ENCODE measurements at places on chromosomes 1 and 21. TPM values are rescaled to one million over a fixed set of nuclear protein-coding genes. Genes with fewer than 3 reads are reported as not detected.
A peak's percentile ranks its signal among the peaks of the same experiment; 100 is the strongest.

RNASEL gene
- total RNA-seq: 4.5 TPM

GRCh38 chr1:159765806-159766205 lies 15.0 kb upstream of the DUSP23 start:
- H3K36me3 ChIP-seq: no peaks in the 10 kb centered on the region
- DNase-seq: no peak
- H3K4me1 ChIP-seq: no peaks in the 10 kb centered on the region
- H3K27me3 ChIP-seq: peaks cover 7% of the 10 kb centered on the region
- H3K4me3 ChIP-seq: no peak overlapping the region

DNA sequence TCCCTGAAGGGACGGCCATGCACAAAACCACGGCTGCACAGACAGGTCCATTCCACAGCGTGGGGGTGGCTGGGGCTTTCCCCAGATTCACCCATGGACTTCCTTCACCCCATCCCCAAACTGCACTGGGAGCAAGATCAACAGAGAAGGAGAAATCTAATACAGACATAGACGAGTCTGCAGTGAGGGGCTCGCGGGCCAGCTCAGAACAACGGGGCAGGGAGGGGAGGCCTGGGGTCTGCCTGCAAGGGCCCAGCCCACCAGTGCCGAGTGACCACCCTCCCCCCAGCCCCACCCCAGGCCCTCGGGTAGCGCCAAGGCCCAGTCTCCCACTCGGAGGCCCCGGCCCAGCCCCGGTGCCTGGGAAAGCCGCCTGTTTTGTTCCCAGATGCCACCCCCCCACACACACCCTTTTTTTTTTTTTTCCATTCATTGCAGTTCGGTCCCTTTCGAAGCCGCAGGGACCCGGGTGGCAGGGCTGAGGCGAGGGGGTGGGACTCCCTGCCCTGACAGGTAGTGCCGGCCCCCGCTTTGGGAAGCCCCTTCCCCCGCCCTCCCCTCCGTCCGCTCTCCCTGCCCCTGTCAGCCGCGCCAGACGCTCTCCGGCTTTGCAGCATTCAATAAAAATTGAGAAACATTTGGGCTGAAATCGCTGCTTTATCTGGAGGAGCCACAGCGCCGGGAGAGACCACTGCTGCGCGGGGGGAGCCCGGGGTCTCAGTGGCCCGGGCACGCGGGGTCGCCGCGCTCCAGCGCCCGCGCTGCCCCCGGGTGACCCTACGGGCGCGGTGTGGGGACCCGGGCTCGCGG lies 543 bp upstream of the EPHB2 start:
- H3K27ac ChIP-seq: peak overlapping the region; percentile 93
- no peaks in the 10 kb centered on the region for H3K36me3 ChIP-seq
- H3K27me3 ChIP-seq: no peaks in the 10 kb centered on the region
- peak overlapping the region; percentile 74 for H3K4me3 ChIP-seq
- peaks cover 48% of the 10 kb centered on the region for H3K4me1 ChIP-seq

GRCh38 chr21:34307991-34308532 lies 55.7 kb upstream of the KCNE2 start:
- no peak overlapping the region for H3K27ac ChIP-seq
- DNase-seq: no peak
- H3K27me3 ChIP-seq: no peaks in the 10 kb centered on the region
- H3K36me3 ChIP-seq: peaks cover 3% of the 10 kb centered on the region
- peaks cover 11% of the 10 kb centered on the region for H3K4me1 ChIP-seq

LIN28A gene
- not detected for total RNA-seq

STYXL2 gene
- total RNA-seq: 0.16 TPM

OR6N1 gene
- total RNA-seq: not detected

WDR47 gene
- total RNA-seq: 11.3 TPM

DNA sequence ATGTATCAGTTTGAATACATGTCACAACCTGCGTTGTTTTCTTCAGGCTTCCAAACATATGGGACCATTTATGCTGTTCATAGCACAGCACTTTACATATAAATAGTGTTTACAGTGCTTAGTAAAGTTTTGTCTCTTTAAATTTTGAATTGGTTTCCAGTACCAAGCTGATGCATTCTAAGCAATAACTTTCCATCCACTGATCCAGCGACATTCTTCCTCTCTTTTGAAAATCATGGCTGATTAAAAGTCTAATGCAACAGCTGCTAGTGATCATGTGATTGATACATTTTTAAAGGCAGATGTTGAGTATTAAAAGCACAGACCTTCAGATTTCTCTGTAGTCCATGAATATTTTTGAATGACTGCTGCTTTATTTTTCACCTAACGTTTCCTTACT lies 154.9 kb downstream of the PTPRC start:
- no peak overlapping the region for H3K4me3 ChIP-seq
- peaks cover 12% of the 10 kb centered on the region for H3K4me1 ChIP-seq
- no peaks in the 10 kb centered on the region for H3K27me3 ChIP-seq
- DNase-seq: no peak
- peaks cover 14% of the 10 kb centered on the region for H3K36me3 ChIP-seq

DNA sequence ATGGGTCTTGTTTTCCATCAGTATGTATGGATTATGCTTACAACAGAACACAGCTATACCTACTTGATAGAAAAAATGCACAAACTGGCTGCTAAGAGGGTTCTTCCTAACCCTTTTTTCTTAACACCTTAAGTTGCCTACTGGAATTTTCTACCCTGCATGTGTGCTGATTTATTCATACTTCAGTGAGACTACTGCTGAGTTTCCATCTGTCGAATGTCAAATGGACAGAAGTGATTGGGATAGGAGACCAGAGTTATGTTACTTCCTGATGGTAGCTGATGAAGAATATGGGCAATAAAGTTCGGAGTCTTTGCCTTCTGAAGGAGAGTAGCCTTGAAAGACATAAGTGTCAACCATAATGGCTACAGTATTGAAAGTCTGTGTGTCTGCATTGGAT lies 6.5 kb upstream of the DNM3 start:
- no peaks in the 10 kb centered on the region for H3K4me1 ChIP-seq

DNA sequence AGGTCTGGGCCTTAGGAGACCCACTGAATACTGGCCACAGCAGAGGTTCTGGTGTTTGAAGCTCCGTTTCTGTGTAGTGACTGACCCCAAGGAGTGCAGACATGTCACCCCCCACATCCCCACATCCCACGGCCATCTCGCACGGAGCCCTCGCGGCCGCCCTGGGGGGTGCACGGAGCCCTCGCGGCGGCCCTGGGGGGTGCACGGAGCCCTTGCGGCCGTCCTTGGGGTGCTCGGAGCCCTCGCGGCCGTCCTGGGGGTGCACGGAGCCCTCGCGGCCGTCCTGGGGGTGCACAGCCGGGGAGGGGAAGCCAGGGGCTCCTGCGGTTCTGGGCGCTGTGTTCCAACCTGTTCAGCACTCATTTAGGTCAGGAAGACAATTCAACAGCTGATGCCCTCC lies 68.4 kb downstream of the SCCPDH start:
- H3K4me3 ChIP-seq: no peak overlapping the region
- H3K36me3 ChIP-seq: no peaks in the 10 kb centered on the region
- peaks cover 2% of the 10 kb centered on the region for H3K27me3 ChIP-seq
- H3K4me1 ChIP-seq: peaks cover 23% of the 10 kb centered on the region

GRCh38 chr1:67170751-67171573 lies 4.7 kb downstream of the IL23R start:
- no peak for DNase-seq
- peaks cover 12% of the 10 kb centered on the region for H3K4me1 ChIP-seq
- no peaks in the 10 kb centered on the region for H3K27me3 ChIP-seq
- no peak overlapping the region for H3K27ac ChIP-seq
- no peaks in the 10 kb centered on the region for H3K36me3 ChIP-seq

GRCh38 chr1:30330644-30331043 lies 392.7 kb downstream of the MATN1 start:
- DNase-seq: no peak
- no peak overlapping the region for H3K4me3 ChIP-seq
- H3K27ac ChIP-seq: no peak overlapping the region
- no peaks in the 10 kb centered on the region for H3K36me3 ChIP-seq

DNA sequence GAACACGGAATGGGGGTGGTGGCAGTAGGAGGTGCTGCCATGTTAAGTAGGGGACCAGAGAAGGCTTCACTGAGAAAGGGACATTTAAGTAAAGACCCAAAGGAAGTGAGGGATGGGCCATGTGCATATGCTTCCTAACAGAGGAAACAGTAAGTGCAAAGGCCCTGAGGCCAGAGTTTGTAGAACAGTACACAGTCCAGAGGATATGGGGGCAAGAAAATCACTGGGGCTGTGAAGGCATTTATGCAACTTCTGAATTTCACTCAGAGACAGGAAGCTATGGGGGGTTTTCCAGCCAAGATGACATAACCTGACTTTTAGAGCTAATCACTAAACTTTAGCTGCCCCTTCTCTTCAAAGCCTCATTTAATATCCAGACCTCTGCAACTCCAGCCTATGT lies 202.5 kb upstream of the EDN2 start:
- no peak for DNase-seq
- no peaks in the 10 kb centered on the region for H3K27me3 ChIP-seq
- H3K36me3 ChIP-seq: no peaks in the 10 kb centered on the region
- H3K27ac ChIP-seq: no peak overlapping the region
- H3K4me1 ChIP-seq: no peaks in the 10 kb centered on the region
- H3K4me3 ChIP-seq: no peak overlapping the region

GRCh38 chr1:157287462-157287861 lies 149.3 kb upstream of the ETV3 start:
- peaks cover 10% of the 10 kb centered on the region for H3K27me3 ChIP-seq
- H3K36me3 ChIP-seq: no peaks in the 10 kb centered on the region
- H3K4me1 ChIP-seq: peaks cover 10% of the 10 kb centered on the region
- H3K27ac ChIP-seq: no peak overlapping the region
- no peak for DNase-seq

DNA sequence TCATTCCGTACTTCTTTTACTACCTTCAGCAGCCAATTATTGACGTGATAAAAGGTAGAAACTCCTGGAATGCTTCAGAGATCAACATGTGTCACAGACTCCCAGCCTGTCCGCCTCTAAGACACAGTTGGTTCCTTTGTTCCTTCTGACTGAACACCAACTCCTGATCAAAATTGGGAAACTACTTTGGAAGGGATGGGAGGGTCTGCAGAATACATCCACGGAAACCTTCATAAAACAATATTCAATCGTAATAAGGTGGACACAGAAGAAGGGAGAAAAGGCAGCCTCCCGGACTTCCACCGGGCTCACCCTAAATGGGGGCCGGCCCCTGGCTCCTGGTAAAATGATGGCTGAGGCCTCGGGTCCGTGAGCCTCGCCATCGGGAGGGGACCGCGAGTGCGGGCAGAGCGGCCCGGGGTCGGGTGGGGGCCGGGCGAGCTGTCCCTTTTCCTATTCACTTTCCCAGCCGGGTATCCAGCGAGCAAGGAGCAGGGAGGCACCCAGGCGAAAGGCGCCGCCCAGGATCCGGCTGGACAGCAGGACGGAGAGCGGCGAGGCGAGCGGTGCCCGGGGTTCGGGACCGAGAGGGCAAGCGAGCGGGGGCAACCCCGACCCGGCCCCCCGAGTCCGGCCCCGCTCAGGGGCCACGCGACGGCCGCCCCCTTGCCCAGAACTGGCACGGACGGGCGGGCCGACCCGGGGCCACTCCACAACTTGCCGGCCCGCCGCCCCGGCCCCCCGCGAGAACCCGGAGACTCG lies 805 bp downstream of the NRIP1 start:
- peaks cover 47% of the 10 kb centered on the region for H3K4me1 ChIP-seq
- peak; percentile 49 for DNase-seq
- H3K36me3 ChIP-seq: no peaks in the 10 kb centered on the region
- peak overlapping the region; percentile 96 for H3K27ac ChIP-seq

GRCh38 chr1:46725736-46726108 lies 6.8 kb upstream of the EFCAB14 start:
- H3K27me3 ChIP-seq: peaks cover 39% of the 10 kb centered on the region
- H3K27ac ChIP-seq: no peak overlapping the region
- no peak for DNase-seq
- no peak overlapping the region for H3K4me3 ChIP-seq
- no peaks in the 10 kb centered on the region for H3K4me1 ChIP-seq
- H3K36me3 ChIP-seq: no peaks in the 10 kb centered on the region

DNA sequence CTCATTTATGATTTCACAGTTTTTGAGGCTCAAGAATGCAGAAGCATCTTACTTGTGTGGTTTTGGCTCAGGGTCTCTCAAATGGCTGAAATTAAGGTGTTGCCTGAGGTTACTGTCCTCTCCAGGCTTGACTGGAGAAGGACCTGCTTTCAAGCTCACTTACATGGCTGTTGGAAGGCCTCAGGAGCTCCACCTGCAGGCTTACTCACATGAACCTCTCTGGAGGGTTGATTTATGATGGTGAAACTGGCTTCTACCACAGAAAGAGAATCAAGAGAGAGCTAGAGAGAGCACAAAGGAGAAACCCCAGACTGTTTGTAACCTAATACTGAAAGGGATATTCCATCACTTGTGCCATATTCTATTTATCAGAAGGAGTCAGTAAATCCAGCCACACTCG lies 6.2 kb upstream of the KCNK2 start:
- no peak for DNase-seq
- no peak overlapping the region for H3K4me3 ChIP-seq
- peaks cover 55% of the 10 kb centered on the region for H3K27me3 ChIP-seq
- no peak overlapping the region for H3K27ac ChIP-seq
- H3K4me1 ChIP-seq: peaks cover 2% of the 10 kb centered on the region
